NCI-H1105 treated with DMSO at 0.1 percent for 48 hours (cell line): ENCODE measurements at places on chromosomes 12 and 14.

DNA sequence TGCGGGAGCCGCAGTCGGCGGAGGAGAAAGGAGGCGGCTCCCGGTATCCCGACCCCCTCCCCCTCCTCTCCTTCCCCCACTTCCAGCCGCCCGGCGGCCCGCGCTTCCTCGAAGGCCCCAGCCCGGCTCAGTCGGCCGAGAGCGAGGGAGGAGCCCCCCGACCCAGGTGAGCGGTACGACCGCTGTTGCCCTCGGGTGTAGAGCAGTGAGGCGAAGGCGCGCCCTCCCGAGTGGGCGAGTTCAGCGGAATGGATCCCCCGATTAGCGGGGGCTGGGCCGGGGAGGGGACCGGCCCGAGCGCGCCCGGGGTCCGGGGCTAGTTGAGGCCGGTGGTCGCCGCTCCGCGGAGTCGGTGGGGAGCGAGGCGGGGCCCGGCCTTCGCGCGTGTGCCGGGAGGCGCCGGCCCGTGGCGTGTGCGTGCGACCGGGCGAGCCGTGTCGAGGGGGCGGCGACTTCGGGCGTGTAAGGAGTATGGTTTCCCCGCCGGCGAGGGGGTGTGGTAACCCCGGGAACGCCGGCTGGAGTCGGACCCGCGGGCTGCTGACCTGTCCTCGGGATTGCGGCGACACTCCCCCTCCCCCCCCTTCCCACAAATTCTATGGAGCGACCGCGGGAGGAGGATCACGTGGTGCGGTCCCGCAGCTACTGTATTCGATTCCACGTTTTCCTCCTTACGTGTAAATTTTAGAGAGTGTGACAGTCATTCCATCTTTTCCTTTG lies 501 bp downstream of the RIMKLB start:
- DNase-seq, result peak; percentile 30

DNA sequence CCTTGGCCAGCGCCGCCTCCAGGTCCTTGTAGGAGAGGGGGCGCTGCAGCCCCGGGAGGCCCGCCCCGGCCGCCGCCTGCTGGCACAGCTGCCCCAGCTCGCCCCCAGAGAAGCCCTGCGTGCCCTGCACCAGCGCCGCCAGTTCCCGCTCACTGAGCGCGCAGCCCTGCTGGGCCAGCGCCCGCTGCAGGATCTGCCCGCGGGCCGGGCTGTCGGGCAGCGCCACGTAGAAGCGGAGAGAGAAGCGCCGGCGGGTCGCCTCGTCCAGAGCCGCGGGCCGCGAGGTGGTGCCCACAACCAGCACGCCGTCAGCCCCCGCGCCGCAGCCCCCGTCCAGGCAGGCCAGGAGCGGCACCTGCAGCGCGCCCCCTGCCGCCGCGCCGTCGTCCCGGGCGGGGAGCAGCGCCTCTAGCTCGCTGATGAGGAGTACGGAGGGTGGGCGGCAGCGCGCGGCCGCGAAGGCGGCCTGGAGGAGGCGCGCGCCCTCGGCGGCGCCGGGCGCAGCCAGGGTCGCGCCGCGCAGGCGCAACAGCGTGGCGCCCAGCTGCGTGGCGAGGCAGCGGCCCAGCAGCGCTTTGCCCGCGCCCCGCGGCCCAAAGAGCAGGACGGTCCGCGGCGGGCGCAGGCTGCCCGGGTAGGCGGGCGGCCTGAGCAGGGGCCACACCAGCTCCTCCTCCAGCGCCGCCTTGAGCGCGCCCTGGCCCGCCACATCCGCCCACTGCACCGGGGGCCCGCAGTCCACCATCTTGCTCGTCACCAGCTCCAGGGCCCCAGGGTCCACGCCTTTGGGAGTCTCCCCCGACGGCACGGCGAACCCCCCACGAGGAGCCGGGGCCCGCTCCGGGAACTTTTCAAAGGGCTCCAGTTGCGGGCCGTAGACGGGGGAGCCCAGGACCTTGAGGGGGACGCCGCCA lies 27.7 kb downstream of the FIGNL2 start:
- DNase-seq, result peak; percentile 43

DNA sequence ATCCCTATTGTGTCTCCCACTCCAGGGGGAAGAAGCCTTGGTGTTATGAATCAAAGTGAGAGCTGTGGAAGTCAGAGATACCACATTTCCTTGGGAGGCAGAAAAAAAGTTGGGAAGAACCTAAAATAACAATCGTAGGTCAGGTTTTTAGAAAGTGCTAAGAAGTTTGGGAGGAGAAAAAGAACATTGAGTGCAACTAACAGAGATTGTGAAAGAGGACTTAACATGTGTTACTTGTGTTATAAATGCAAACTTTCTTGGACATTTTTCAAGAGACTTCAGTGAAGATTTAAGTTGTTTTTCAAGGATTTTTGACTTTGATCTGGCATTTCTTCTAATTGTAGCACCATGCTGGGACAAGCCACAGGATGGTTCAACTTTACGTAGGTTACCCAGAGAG lies 7.8 kb upstream of the ERP27 start:
- DNase-seq, result no peak

DNA sequence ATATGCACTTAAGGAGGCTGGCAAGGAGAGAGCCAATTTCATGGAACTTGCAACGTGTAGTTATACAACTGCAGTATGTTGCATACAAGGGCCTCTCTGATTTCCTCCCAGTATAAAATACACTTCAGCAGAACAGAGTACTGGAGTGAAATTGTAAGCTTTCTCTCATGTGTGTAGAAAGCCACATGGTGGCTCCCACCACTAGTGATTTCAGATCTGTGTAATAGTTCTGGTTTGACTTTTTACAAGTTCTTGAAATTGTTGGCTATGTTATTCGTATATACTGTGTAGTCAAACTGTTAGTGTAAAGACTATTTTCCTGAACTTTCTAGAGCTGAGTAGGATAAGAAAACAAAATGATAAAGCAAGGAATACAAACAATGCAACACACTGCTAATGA lies 16.4 kb upstream of the LMO3 start:
- no peak for DNase-seq

GRCh38 chr12:32548691-32549281 lies 130.3 kb upstream of the DNM1L start:
- no peak for DNase-seq

DNA sequence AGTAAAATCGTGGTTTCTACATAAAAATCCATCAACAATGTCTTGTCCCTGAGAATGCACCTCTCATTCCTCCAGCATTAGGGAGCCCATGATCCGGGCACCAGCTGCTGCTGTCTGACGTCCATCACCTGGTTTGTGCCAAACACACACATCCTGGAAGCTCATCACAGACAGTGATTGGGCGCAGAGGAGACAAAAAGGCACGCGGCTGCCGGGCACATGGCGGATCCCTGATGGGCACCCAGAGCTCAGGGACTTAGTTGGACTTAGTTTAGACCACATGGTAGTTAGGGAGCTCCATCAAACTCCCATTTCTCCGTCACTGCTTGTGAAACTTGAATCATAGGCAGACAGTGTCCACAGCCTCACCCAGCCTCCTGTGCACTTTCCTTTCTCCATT lies 1059.3 kb downstream of the TMEM121 start:
- DNase-seq, result no peak

DNA sequence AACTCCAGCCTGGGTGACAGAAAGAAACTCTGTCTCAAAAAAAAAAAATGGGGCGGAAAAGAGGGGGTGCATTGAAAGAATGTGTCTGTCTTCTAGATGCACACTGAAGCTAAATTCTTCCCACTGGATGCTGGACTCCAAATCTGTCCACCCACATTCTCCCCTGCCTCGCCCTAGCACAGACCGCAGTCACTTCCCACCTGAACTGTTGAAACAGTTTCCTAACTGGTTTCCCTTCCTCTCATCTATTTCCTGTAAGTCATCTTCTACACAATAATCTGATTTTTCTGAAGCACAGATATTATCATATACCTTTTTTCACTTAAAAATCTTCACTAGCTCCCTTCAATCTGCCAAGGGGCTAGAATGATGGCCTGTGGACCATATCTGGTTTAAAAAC lies 1.5 kb upstream of the HCAR1 start:
- no peak for DNase-seq

- peak; percentile 79 for DNase-seq
Observed at GRCh38 chr12:1559676-1560091, 34.7 kb downstream of the FBXL14 start.

- no peak for DNase-seq
Observed at GRCh38 chr14:97070259-97070658, 273.1 kb downstream of the VRK1 start.

DNA sequence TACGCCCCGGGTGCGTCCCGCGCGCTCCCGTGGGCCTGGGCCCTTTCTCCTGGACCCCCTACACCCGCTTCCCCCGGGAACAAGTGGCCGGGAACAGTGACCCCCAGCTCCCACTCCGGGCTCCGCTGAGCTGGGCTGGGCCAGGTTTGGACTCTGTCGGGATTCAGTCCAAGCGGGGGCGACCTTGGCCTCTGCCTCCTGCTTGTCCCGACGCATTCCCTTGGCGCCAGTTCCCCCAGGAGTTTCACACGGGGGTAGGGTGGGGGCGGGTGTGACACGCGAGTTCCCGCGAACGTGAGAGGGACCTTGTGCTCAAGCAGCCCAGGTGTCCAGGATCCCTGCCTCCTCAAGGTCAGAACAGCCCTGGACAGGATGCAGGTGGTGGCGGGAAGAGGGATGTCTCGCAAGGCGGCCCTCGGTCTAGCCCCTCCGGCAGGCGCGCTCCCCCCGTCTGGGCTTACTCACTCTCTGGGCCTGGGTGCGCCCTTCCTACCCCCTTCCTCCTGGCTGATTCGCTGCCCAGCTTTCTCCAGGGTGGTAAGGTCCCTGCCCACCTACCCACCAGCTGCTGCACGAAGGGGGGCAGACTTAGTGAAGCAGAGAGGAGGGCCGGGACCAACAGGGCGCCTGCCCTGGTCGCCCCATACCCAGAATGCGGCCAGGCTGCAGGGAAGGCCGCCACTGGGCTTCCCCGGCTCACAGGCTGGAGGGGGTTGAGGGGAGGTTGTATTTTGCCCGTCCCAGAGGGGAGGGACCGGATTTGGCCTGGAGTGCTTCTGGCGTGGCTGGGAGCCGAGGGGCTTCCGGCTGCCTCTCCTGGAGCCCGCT lies 862 bp downstream of the CRIP2 start:
- no peak for DNase-seq

GRCh38 chr14:60508363-60508706 lies 611 bp upstream of the SIX6 start:
- no peak for DNase-seq

DNA sequence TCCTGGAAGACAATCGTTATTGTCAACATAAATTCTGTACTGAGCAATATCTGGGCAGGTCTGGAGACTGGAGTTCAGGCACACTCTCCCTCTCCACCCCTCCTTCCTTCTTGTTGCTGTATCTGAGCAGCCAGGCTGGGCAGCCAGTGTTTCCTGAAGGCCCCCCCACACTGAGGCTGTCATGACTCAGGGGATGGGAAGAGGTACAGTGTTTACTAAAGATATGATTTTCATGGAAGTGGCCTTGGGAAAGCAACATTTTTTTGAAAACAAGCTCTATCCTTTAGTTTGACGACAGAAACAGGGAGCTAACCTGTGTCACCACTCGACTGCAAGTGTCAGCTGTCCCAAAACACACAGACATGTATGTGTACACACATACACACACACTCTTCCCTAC lies 1485.4 kb upstream of the TMEM132C start:
- DNase-seq, result no peak

- DNase-seq, result peak; percentile 40
Observed at GRCh38 chr12:124032265-124032886, 59.4 kb downstream of the ZNF664 start.

DNA sequence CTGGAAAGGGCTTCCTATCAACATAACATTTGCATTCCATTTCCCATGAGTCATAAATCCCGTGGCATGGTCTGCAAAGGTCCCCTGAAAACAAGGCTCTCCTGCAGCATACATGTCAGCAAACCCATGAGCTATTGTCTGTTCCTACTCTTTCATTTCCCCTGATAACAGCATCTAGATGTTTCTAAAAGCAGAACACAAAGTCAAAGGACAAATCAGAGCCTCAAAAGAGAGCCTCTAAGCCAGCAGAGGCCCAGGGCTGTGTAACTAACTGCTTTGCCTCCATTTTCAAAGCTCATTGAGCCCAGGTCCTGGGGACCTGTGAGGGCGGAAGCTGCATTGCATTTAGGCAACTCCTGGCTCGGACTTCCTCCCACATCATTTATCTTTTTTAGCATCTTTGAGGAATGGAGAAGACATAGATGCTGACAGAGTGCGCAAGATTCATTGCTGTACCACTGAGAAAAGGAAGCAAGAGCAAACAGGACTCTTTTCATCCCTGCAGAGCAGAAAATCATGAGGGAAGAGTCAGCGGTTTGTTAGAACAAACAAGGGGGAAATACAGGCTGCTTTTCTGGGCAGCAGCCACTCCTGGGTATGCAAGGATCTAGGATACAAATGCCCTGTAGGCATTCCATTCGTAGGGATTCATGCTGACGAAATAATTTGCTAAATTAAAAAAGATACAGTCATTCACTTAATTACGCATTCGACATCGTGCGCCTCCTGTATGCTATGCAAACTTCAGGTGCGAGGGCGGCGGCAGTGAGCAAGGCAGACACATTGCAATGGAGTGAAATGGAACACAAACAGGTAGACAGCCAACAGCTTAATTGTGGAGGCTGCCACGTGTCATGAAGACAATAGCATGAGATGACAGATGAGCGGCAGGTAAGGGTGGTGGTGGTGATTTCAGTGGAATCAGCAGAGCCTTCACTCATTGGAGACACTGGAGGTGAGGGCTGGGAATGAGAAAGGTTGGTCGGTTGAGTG lies 131.0 kb downstream of the TMEM132D start:
- no peak for DNase-seq

DNA sequence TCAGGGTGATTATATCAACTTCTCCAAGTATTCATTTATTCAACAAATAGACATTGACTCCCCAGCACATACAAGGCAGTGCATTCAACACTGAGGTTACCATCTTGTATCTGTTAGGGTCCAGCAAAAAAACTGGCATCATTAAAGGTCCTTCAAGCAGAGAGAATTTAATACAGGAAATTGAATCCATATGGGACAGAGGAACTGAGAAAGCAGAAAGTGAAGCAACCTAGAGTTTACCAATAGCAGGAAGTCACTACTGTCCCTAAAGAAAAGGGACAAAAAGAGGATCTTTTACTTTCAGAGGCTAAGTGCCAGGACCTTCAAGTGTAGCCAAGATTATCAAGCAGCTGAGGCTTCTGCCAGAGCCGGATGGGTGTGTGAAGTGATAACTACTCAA lies 237.8 kb upstream of the TBX3 start:
- DNase-seq, result no peak

DNA sequence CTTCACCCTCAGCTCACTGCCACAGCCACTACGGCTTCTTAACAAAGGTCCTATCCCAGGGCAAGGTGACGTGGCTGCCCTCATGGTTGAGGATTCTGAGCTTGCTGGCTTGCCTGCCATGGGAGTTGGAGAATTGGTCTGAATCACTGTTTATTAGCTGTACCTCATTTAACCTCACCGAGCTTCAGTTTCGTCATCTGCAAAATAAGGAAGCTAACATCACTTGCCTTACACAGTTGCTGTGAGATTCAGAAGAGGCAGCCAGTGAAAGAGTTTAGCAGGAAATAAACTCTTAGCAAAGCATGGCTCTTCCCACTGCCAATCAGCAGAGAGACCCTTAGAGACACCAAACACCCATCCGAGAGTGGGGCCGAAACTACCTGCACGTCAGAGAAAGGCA lies 90.1 kb upstream of the KCNA1 start:
- no peak for DNase-seq

DNA sequence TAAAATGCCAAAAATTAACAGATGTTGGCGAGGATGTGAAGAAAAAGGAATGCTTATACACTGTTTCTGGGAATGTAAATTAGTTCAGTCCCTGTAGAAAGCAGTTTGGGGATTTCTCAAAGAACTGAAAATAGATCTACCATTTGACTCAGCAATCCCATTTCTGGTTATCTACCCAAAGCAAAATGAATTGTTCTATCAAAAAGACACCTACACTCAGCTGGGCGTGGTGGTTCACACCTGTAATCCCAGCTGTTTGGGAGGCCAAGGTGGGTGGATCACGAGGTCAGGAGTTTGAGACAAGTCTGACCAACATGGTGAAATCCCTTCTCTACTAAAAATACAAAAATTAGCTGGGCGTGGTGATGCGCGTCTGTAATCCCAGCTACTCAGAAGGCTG lies 279.3 kb upstream of the PDE3A start:
- DNase-seq, result no peak
